ENCODE measurements at places on chromosomes 3 and 15.

- peak; percentile 29 for DNase-seq
Observed at GRCh38 chr15:45199136-45199810, 11.5 kb upstream of the SHF start.

- no peak for DNase-seq
Observed at GRCh38 chr3:126057936-126058335, 26.0 kb downstream of the SLC41A3 start.

- peak; percentile 57 for DNase-seq
Observed at GRCh38 chr15:61034678-61035291, 194.3 kb downstream of the RORA start.

DNA sequence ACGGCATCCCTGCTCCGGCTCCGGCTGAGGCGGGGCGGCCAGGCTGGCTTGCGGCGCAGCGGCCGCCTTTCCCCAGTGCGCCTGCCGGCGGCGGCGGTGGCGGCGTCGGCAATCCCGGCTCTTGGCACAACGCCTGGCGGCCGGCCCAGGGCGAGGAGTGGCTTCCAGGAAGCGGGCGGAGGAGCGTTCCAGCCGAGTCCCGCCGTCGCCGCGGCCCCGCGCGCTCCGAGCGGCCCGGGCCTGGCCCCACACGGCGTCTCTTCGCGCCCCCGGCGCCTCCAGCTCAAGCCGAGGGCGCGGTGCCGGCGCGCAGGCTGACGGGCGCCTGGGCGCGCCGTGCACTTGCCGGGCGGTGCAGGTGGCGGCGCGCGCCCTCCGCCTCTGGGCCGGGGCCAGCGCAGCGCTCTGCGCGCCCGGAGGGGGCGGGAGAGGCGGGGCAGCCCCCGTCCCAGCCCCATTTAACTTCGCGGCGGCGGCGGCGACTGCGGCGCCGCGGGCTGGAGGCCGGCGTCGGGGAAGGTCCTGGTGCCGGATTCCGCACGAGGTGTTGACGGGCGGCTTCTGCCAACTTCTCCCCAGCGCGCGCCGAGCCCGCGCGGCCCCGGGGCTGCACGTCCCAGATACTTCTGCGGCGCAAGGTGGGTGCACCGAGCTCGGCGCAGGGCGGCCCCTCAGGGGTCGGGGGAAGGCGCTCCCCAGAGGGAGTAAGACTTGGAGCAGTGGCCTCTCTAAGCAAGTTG is at the start of gene ADAMTSL3:
TSS of gene ADAMTSL3 (plus strand) at position 485 of the 740 bp plus-strand sequence. CDS start 1,639 bp downstream, outside the sequence.
- DNase-seq, result no peak

- no peak for DNase-seq
Observed at GRCh38 chr3:66489115-66489514, 11.7 kb downstream of the LRIG1 start.

GRCh38 chr3:74808506-74809275 is 194.2 kb upstream of the CNTN3 start:
- no peak for DNase-seq

All from EL (cell line).